ENCODE measurements at places on chromosomes 5 and 9.

DNA sequence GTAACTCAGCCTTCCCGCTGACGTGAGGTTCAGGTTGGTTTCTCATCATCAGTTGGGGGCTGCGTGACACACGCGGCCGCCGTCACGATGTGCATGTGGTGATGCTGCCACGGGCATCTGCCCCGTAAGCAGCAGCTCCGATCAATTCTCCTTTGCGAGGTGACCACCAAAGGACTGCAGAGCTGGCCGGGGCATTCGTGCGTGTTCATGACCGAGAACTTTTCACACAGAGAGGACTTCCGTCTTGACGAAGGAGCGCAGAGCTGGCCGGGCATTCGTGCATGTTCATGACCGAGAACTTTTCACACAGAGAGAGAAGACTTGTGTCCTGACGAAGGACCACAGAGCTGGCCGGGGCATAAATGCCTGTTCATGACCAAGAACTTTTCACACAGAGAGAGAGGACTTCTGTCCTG, 3.8 kb upstream of the LCN1 start:
- no peak for DNase-seq

GRCh38 chr5:173967241-173967640, 21.7 kb upstream of the C5orf47 start:
- DNase-seq = no peak

DNA sequence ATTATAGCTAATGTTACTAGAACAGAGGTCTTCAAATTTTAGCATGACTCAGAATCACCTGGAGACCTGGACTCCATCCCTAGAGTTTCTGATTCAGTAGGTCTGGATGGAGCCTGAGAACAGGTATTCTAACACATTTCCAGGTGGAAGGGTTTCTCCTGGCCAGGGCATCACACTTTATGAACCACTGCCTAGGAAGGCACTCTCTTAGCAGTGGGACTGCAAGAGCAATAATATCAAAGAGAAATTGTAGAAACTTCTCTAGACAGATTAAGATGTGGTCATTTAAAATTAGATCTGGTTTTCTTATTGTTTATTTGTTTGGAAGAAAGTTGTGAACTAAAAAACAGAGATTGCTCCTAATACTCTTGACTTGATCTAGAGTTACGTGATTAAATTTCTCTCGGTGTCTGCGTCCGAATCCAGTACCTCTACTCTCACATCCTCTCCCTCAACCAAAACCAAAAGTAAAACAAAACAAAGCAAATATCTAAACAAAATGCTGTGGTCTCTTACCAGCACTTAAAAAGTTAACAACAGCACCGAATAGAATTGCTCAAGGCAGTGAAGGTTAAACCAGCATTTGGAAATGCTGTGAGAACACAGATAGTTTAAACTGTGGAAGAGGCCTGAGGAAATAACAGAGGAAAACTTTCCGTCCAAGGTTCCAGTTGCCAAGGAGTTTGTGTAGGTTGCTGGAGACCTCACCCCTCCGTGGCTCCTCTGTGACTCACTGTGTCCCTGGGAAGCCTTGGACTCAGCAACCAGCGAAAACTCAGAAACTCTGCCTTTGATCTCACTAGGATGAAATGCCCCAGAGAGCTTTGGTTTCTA, 193.4 kb downstream of the ARRDC3 start:
- no peak for DNase-seq

GRCh38 chr5:141742144-141742543, 60.1 kb upstream of the ARAP3 start:
- DNase-seq = no peak

DNA sequence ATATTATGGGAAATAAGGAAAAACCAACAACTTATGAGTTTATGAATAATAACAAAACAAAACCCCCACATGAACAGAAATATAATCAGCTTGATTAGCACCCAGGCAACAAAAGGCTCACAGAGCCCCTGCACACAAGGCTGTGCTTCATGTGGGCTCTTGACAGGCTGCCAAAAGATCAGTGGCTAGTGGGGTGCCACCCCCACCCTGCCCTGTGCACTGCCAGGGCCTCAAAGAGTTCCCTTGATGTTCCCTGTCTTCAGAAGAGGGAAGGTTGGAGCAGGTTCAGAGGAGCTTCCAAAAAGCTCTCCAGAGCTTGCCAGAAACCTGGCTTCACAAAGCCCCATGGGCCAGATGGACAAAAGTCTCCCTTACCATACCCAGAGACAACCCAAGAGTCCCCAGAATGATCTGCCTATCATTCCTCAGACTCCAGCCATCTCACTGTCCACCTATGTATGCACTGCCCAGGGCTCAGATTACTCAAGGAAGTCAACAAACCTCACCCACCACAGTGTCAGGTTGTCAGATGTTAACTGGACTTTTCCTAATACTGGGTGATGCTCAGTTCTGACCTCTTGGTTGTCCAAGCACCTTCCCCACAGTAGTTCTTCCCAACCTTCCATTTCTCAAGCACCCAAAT, 87.5 kb downstream of the SIL1 start:
- no peak for DNase-seq

Data from iPS-NIHi11 (cell line).